Osteocyte (in vitro differentiated cells): ENCODE measurements at places on chromosomes 2 and 18. TPM values are rescaled to one million over a fixed set of nuclear protein-coding genes. Genes with fewer than 3 reads are reported as not detected.

- DNase-seq: peak; percentile 79
Measured at GRCh38 chr2:121018136-121019061, 266.6 kb downstream of the TFCP2L1 start.

DNA sequence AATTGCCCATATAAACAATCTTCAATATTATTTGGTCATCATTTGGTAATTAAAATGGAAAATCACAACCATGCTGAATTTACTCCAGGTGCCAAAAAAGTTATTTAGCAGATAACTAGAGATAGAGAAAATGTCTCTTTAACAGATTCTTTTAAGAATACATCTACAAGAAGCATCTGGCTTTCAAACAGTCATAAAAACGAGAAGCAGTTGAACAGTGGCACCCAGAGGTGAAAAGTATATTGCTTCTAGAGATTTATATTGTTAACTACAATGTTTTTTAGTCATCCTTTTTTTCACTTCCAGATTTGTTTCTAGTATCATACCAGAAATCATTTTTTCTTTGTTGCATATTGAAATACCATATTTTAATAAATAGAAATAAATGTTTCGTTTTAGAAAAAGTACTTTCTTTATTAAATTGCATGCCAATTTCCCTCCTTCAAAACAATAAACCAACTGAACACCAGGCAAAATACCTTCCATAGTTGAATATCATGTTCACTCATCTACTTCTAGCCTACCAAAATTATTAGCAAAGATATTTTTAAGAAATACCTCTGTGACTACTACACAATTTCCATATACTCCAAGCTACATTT lies 65.4 kb upstream of the HNRNPA3 start:
- no peak for DNase-seq

Gene FBXO11
- 70.6 and 71.5 TPM in 2 replicates for total RNA-seq

- DNase-seq: no peak
Measured at GRCh38 chr2:25430556-25430955, 88.8 kb upstream of the DNMT3A start.

GRCh38 chr2:53028746-53029423 lies 738.7 kb upstream of the CHAC2 start:
- no peak for DNase-seq

GRCh38 chr2:138617026-138617425 lies 115.5 kb downstream of the SPOPL start:
- no peak for DNase-seq

GRCh38 chr2:174176898-174177297 lies 71.4 kb downstream of the OLA1 start:
- DNase-seq: no peak

- no peak for DNase-seq
Measured at GRCh38 chr18:8777846-8778245, 72.5 kb downstream of the MTCL1 start.

GRCh38 chr2:141348481-141348880 lies 782.3 kb downstream of the LRP1B start:
- DNase-seq: no peak

DNA sequence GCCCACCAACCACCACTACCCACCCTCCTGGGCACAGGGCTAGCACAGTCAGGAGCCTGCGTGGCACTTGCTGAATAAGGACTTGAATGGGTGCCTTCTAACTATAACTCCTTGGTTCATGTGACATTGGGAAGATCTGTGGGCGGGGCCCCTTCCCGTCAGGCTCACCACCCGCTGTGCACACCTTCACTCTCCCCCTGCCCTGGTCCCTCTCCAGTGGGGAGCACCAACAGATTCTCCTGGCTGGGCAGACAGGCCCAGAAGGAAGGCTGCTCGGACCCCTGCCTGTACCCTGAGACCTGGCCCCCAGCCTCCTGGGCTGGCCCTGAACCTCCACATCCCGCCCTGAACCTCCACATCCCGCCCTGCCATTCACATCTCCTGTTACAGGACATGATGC lies 33.4 kb upstream of the POMC start:
- no peak for DNase-seq

DNA sequence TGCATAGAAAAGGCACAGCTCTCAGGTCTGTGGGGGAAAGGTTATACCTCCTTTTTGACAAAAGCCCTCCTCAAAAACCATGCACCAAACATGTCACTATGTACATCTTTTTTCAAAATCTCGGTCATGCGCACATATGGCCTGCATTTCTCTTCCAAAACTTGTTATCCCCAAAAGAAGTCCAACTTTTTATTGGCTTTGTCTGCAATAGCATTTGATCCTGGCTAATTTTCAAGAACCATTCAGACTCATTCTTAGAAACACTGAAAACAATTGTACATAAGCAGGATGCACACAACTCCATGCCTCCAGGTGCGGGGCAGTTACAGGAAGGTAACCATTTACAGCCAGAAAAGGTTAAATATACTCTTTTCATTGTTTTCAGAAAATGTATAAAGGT lies 21.9 kb downstream of the SERTAD2 start:
- DNase-seq: no peak

- DNase-seq: no peak
Measured at GRCh38 chr2:178946494-178946893, 103.4 kb downstream of the CCDC141 start.

- no peak for DNase-seq
Measured at GRCh38 chr2:101657787-101658186, 39.7 kb upstream of the MAP4K4 start.

DNA sequence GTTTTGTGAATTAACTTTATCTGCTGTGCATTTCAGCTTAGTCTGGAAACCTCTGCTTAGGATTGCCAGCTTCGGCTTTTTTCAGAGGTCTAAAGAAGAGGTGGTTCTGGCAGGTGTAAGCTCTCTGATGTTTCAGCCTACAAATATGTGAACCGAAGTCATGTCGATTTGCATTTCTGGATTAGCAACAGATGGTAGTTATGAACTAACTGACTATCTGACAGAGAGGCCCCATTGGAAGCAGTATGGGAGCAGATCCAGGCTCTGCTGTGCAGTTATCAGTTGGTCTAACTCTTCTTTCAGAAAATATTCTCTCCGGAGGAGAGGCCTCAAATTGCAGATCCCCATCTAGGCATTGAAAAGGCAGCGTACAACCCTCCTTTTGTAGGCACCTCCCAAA lies 32.7 kb upstream of the SPRED2 start:
- DNase-seq: no peak

- DNase-seq: no peak
Measured at GRCh38 chr2:59589881-59590280, 963.6 kb downstream of the BCL11A start.
